ENCODE measurements at places on chromosomes 3 and 15. TPM values are rescaled to one million over a fixed set of nuclear protein-coding genes. Genes with fewer than 3 reads are reported as not detected.

BFSP2 gene
- 1.6 TPM for total RNA-seq

IL17RB gene
- total RNA-seq = 0.32 TPM

EXOSC7 gene
- total RNA-seq = 32.9 TPM

TEX55 gene
- total RNA-seq = not detected

GUCA1C gene
- not detected for total RNA-seq

SLC22A14 gene
- total RNA-seq = not detected

SPESP1 gene
- 1.1 TPM for total RNA-seq

CLSTN2 gene
- total RNA-seq = not detected

LDHAL6B gene
- total RNA-seq = not detected

BCL6 gene
- total RNA-seq = 48.2 TPM

COL8A1 gene
- total RNA-seq = 0.12 TPM

BAHD1 gene
- 34.8 TPM for total RNA-seq

CADPS gene
- 0.22 TPM for total RNA-seq

All from B cell (primary cell).